ENCODE measurements at places on chromosomes 11 and 22. TPM values are rescaled to one million over a fixed set of nuclear protein-coding genes. Genes with fewer than 3 reads are reported as not detected.
A peak's percentile ranks its signal among the peaks of the same experiment; 100 is the strongest.

DNA sequence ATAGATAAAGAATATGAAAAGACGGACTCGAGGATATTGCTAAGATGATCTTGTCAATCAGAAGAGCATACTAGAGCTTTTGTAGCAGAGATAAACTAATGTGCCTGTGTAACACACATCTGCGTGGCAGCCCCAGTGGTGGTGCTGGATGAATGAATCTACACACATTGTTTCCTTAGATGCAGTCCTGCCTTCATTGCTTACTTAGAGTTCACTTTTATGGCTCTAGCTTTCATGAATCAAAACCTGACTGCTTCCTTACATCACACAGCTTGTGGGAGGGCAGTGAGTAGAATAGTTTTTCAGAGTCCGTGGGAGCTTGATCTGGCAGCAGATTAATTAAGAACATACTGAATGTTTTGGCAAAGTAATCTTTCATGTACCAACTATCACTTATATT lies 83.7 kb downstream of the EXT2 start:
- DNase-seq = no peak

DNA sequence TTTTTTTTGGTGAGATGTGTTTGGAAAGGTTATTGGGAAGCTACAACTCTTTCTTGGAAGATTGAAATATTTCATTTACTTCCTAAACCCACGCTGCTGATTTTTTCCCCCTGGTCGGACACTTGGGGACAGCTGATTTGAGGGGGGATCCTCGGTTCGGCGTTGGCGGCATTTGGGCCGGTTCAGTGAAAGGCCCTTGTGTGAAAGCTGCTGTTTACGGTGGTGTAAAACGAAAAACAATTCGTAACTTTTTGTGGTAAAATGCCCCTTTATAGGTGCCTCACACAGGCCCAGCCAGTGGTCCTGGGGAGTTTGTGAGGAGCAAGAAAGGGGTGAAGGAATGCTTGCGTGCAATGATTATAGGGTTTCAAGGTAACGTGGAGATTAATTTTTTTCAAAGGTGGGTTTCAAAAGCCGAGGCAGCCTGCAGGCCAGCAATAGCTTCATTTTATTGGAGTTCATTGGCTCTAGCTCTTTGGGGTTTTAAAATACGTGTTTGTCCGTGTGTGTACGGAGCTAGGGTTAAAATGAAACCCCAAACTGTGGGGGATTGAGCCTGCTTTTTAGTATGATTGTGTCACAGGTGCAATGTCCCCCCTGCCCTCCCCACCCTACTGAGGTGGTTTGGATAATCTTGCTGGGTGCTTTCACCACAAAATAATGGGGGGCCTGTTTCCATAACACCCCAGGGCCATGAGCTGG lies 77.2 kb upstream of the PPARA start:
- no peak for DNase-seq

DNA sequence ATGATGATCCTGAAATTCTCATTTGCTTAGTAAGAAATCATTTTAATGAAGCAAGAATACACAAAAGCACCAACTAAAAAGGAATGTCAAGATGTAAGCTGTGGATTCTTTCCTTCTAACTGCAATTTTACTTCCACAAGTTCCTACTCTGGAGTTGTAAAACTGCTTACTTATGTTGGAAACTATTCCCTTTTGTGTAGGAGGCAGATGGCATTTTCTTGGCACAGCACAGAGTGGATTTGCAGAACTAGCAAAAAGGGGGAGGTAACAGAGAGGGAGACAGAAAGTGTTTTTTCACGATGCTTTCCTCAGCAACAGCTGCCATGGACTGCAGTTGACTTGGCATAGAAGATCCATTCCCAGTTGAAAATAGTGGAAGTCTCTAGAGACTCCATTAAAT lies 1112.0 kb upstream of the RAG2 start:
- DNase-seq = no peak

DNA sequence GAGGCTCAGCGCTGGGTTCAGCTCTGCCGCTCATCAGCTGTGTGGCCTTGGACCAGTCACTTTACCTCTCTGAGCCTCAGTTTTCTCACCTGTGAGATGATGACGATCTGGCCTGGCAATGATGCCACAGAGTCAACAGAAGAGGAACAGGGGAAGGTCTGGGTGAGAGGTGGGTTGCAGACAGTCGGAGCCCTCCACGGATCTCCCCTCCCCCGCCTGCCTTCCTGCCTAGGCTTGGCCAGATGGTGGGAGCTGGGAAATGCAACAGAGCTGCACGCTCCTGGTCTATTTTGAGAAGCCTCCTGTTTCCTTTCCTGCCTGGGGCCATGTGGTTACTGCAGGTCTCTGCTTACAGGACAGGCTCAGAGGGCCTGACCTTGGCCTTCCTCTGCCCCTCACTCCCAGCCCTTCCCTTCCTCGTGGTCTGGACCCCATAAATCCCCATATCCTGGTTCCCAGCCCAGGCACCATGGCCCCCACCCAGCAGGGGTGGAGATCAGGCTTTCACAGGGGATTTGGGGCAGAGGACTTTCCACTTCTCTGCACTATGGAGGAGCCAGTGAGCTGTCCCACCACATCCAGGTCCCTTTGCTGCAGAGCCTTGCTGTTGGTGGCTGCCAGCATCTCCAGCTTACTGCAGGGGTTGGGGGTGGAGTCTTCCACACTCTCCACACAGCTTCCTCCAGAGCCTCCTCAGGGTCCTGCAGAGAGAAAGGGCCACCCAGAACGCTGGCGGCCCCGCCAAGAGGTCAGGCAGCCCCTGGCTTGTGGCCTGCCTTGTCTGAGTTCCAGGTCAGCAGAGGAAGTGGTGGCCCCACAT lies 46.9 kb downstream of the C11orf96 start:
- peak; percentile 24 for DNase-seq

DNA sequence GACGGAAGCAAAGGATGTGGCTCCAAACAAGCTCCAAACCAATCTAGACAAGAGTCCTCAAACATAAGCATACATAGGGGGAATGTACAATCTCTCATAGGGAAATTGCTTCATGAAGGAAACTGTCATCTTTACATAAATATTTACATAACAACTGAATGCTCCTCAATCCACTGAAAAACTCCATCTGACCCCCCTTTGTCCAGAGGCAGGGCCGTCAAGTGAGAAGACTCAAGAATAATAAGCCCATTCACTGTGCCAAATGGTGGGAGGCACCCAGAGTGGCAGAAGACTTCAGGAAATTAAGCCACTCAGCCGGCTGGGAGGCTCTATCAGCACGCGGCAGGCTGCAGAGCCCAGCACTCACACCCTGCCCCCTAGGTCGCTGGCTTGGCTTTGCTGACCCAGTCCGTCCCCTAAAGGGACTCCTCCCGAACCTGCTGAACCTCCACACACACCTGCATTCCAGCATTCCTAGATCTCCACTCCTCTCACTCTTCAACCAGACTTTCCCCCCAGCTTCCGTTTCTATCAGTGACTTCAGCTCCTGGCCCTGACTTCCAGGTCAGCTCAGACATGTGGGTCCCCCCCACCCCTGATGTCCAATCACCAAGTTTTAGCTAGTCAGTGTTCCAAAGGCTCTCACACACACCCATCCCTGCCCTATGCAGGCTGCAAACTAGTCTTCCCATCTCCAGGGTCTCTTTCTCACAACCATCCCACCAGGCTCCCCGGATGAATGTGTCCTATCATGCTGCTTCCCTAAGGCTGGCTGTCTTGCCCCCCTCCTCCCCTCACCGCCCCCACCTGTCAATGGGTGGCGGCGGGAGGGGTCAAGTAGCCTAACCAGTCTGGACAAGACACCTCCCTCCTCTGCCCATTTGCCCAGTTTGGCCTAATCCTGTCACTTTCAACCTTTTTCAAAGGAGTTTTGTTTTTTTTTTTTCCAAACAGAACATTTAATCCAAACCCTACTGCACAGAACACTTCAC lies 11.3 kb downstream of the VPS37C start:
- DNase-seq = peak; percentile 64

DNA sequence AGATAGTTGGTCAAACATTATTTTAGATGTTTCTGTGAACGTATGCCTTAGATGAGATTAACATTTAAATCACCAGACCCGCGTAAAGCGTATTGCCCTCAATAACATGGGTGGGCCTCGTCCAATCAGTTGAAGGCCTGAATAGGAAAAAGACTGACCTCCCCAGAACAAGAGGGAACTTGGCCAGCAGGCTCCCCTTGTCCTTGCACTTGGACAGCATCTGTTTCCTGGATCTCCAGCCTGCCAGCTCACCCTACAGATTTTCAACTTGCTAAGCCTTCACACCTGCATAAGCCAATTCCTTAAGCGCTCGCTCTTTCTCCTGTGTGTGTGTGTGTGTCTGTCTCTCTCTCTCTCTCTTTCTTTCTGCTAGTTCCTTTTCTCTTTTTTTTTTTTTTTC lies 8.2 kb downstream of the TOM1 start:
- DNase-seq = no peak

- no peak for DNase-seq
These were observed 522 bp downstream of the CORO1B start for GRCh38 chr11:67442504-67443404.

DNA sequence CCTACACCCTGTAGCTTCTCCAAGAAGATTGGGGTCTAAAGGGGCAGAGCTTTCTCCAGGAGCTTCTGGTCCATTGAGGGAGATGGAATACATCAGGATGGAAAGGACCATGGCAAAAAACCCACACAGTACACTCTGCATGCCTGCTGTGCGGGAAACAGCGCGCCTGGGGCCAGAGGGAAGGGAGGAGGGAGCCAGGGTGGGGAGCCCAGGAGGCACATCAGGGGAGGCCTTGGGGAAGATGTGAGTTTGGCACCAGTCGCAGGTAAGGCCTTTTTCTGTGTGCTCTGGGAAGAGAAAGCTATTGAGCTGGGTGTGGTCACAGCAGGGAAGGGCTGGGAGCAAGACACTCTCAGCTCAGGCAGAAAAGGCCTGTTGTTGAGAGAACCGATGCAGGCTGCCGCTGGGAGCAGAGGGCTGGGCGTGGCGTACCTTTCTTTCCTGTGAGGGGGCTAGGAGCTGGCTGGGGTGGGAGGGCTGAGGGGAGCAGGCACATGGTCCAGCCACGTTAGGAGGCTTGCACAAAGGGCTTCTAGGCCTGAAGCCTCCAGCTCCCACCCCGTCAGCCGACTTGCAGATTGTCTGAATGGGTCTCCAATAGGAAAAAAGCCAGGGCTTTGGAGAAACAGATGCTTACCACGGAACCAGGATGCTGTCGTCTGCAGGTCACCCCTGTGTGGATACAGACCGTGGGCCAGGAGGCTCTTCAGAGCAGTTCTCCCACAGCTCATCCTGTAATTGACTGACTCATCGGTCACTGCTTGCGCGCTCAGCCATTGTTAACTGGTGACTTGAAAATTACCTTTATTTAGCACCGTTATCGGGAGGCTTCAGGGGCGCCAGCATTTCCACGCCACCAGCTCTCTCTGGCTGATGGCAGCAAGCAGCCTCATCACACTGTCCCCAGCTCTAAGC lies 237.3 kb downstream of the ST3GAL4 start:
- peak; percentile 46 for DNase-seq

DNA sequence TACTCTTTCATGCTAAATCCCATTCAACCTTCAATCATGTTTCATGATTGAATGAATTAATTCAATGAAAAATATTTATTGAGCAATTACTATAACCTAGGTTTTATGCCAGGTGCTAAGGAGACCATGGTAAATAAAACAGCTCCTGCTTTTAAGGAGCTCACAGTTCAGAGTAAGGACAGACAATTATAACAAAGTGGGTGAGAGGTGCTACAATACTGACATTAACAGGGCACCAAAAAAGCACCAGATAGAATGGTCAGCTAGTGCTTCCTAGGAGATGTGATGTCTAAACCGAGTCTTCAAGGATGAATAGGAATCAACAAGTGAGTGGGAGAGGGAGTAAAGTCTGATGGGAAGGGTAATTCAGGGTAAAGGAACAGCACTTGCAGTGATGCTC lies 366.7 kb downstream of the SOX6 start:
- no peak for DNase-seq

GRCh38 chr22:17086296-17086695 lies 1.5 kb downstream of the IL17RA start:
- DNase-seq = no peak

- no peak for DNase-seq
These were observed 52.3 kb downstream of the SGSM3 start for GRCh38 chr22:40422558-40423309.

- peak; percentile 73 for DNase-seq
These were observed 16.2 kb downstream of the OTOG start for GRCh38 chr11:17563231-17563646.

DNA sequence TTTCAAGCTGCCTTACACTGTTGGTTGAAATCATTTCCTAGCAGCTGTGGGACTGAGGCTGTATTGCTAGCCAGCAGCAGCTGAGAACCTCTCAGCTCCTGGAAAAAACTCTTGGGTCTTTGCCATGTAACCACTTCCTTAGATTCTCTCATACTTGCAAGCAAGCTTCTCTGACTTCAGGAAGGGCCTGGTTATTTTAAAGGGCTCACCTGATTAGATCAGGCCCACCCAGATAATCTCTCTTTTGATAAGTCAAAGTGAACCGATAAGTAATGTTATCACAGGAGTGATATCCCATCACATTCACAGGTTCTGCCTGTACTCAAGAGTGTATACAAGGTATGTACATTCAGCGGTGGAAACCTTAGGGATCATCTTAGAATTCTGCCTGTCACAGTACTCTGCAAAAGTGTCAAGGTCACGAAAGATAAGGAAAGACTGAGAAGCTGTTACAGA lies 7.4 kb upstream of the CLPB start:
- DNase-seq = no peak

DNA sequence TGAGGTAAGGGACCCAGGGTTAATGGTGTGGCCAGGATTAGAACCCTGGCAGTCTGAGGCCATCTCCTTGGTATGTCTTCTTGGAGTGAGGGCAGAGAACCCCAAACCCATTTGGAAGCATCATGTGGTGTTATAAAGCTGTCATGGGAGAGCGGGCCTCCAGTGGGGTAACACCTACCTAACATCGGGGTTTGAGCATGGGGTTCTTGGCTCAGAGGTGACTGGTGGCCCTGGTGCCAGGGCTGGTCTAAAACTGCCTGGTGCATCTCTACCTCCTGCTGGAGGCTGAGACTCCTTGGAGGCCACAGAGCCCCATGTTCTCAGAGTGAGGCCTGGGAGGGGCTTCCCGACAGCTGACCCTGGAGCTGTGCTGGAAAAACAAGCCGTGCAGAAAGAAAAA lies 4.5 kb downstream of the PRDM11 start:
- no peak for DNase-seq

DNA sequence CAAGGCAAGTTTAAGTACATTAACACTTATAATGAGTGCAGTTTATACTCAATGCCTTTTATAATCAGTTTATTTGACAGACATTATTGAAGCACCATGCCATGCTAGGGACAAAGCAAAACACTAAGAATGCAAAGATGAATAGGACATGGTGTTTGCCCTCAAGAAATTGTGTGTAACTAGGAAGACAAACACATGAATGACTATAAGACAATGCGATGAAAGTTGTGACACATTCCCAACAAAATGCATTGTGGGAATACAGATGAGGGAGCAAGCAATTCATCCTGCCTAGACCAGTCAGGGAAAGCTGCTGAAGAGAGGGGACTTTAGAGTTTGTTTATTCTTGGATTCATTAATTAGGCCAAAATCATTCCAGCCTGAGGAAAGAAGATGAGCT lies 133.8 kb upstream of the TRPC6 start:
- no peak for DNase-seq

GRCh38 chr22:30728826-30729225 lies 34.2 kb downstream of the OSBP2 start:
- no peak for DNase-seq

GRCh38 chr22:48695251-48695650 lies 1132.4 kb downstream of the BRD1 start:
- no peak for DNase-seq

Gene INTS4
- total RNA-seq = 47.6 TPM

Gene MRGPRE
- total RNA-seq = not detected

Gene B4GALNT4
- 92.6 TPM for total RNA-seq

Gene GSC2
- not detected for total RNA-seq

Gene NAP1L4
- total RNA-seq = 183 TPM

Gene MPPED2
- total RNA-seq = 15.8 TPM

Gene PGA3
- not detected for total RNA-seq
